ENCODE measurements at places on chromosomes 11 and 22.

GRCh38 chr11:68655406-68655805 lies 28.9 kb upstream of the GAL start:
- no peak for DNase-seq

- no peak for DNase-seq
These were observed 628.3 kb downstream of the BUD13 start for GRCh38 chr11:116144387-116144958.

DNA sequence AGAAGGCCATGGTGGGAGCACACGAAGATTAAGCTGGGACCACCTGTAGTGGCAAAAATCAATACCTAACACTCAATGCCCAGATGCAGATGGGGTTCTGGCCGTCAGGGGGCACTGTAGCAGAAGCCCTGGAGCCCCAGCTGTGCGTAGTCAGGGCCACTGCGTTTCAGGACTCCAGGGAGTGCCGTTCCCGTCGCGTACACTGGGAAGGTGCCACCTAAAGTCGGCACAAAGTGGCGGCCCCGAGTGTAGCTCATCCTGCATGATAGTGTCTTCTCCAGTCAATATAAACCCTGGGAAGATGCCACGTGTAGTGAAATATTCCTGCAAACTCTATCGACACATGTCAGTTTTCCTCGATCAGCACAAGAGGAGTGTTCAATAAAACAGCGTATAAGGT lies 123.8 kb upstream of the NTM start:
- no peak for DNase-seq

- DNase-seq: no peak
These were observed 18.3 kb downstream of the SBF2 start for GRCh38 chr11:10275714-10276113.

DNA sequence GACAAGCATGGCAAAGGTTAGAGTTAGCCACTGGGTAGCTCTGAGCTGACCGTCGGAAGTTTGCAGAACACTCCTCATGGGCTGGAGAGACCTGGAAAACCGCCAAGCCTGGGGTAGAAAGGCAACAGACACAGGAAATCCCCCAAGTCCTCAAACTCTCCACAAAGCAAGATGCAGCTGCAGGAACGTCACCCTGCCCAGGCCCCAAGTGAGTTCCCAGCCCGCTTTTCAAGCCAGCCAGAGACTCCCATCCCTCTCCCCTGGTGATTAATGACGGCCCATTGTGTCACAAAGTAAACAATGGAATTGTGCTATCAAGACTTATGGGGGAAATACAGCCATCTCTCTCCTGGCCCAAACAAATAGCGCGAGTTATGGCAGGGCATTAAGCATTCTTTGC lies 633.0 kb downstream of the TBC1D22A start:
- no peak for DNase-seq

DNA sequence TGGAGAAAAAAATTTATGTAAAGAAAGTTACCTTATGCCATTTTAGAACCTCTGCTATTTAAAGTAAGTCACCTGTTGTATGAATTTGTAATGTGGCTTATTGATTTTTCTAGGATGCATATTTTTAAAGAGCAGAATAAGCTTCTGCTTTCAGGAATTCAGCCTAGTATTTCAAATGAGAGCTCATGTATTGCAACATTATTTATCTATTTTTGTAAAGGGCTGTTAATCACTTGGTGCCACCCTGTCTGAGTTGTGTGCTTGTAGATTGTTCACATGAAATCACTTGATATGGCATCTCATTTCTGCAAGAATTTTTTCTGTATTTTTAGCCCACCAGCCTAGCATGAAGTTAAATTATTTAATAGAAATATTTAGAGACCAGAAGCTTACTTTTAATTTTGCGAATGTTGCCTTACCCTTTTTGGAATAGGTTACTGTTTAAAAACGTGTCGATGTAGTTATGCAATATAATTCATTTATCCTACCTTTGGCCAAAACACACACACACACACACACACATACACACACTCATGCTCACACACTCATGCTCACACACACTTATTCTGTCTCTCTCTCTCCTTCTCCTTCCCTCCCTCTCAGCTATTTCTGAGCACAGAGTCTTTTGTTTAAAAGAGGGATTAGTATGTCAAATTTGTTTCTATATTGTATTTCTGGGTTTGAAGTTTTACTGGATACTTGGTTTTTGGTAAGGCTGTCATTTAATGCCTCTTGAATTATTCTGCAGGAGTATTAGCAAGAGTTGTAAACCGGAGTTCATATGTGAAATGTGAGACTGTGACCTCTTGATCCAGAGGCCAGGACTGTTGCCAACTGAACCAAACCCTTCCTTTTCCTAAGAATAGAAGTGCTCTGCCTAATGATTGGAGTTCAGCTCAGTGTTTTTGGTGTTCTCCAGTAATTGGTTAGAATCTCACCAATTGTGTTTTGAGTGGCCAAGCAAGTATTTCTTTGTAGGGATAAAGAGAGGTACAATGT lies 34.4 kb downstream of the YAP1 start:
- no peak for DNase-seq

DNA sequence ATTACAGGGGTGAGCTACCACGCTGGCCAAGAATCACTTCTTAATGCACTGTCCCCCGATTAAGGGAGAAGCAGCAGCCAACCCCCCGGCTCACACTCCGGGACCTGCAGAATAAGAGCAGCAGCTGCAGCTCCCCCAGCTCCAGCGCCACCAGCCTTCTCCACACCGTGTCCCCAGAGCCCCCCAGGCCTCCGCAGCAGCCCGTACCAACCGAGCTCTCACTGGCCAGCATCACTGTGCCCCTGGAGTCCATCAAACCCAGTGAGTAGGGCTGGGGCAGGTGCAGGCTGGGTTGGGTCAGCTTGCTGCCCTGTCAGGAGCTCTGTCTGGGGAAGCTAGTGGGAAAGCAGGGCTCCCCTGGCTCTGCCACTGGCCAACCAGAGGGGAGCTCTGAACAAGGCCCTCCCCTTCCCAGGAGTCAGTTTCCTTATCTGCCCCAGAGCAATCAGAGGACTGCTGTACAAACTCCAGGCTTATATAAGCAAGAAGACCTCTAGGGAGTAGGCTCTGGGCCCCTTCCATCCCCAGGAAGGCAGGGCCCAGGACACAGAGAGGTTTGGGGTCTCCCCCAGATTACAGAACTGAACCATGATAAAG lies 8.5 kb upstream of the SH3BP1 start:
- DNase-seq: no peak

- DNase-seq: peak; percentile 35
These were observed 3.1 kb upstream of the COMMD9 start for GRCh38 chr11:36292311-36292722.

- no peak for DNase-seq
These were observed 621.1 kb downstream of the OPCML start for GRCh38 chr11:132911186-132911585.

GRCh38 chr22:28146401-28147314 lies 227.6 kb upstream of the PITPNB start:
- DNase-seq: no peak

DNA sequence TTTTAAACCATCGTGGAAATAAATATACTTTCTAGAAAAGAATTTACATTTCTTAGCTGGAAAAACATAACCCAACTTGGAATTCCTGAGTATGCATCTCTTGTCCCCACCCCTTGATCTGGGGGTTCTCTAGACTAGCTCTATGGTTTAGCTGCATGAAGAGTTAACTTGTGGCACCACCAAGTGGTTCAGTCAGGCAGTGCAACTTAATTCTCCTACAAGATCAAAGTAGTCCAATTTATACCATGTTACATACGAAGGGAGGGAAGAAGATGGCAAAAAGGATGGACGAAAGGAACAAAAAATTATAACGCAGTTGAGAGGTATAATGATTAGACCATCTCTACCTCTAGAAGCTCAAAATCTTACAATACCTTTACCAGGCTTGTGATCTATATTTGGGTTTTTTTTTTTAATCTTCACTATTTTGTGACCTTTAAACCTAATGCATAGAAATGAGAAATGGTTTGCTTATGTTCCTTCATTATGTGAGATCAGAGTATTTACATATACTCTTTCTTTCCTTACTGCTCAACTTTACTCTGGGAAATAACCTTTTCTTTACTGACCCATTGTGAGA lies 28.5 kb upstream of the ALKBH3 start:
- peak; percentile 35 for DNase-seq

- DNase-seq: no peak
These were observed 41.9 kb upstream of the MN1 start for GRCh38 chr22:27843441-27843840.

GRCh38 chr22:30753701-30754100 lies 59.0 kb downstream of the OSBP2 start:
- no peak for DNase-seq

- peak; percentile 51 for DNase-seq
These were observed 10.6 kb downstream of the SLC6A5 start for GRCh38 chr11:20609727-20610707.

DNA sequence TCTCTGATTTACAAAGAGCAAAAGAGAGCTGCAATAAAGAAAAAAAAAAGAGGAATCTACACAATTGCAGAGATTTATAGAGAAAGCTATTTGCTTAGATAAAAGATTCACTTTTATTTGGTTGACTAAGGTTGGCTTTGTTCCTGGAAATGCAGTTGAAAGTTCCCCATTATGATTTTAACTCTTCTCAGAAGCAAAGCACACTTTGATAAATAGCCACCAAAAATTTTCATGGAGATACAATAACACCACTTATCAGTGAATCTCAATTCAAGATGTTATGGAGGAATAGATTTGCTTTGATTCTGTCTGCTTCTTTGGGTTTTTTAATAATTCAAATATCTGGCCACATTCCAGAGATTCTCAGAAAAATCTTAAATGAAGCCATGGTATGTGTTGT lies 88.5 kb upstream of the ANO3 start:
- DNase-seq: no peak

GRCh38 chr11:125036933-125037332 lies 26.2 kb upstream of the SLC37A2 start:
- DNase-seq: no peak

GRCh38 chr11:109040303-109040702 lies 375.4 kb downstream of the DDX10 start:
- no peak for DNase-seq

- DNase-seq: no peak
These were observed 413.4 kb upstream of the LRRC4C start for GRCh38 chr11:41872870-41873269.

Data from GM12892 (cell line).